Mucosa of descending colon (tissue), 3 donors: ENCODE measurements at places on chromosomes 4 and X. TPM values are rescaled to one million over a fixed set of nuclear protein-coding genes. Genes with fewer than 3 reads are reported as not detected.

HGFAC gene
- total RNA-seq, result not detected

SPATA18 gene
- 15.5 TPM for total RNA-seq

SASH3 gene
- 10.1 TPM for total RNA-seq

PASD1 gene
- not detected for total RNA-seq
